ENCODE measurements at places on chromosomes 4 and X.

DNA sequence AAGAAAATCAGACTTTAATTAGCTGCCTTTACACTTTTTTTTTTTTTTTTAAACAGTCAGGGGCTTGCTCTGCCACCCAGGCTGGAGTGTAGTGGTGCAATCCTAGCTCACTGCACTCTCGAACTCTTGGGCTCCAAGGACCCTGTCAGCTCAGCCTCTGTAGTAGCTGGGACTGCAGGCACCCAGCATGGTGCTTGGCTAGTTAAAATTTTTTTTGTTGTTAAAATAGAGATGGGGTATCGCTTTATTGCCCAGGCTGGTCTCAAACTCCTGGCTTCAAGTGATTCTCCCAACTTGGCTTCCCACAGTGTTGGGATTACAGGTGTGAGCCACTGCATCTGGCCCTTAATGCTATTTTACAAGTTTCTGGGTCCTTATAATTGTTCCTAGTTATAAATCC lies 359.1 kb downstream of the SPRY1 start:
- DNase-seq = no peak

- no peak for DNase-seq
These were observed 57.0 kb upstream of the SORCS2 start for GRCh38 chr4:7135389-7135746.

GRCh38 chrX:94551831-94552230 lies 877.8 kb downstream of the FAM133A start:
- no peak for DNase-seq

- no peak for DNase-seq
These were observed 97.0 kb downstream of the SOWAHB start for GRCh38 chr4:76800902-76801301.

- no peak for DNase-seq
These were observed 118.5 kb downstream of the IRF2 start for GRCh38 chr4:184355857-184356256.

- no peak for DNase-seq
These were observed 4.2 kb downstream of the DCTD start for GRCh38 chr4:182913036-182913435.

DNA sequence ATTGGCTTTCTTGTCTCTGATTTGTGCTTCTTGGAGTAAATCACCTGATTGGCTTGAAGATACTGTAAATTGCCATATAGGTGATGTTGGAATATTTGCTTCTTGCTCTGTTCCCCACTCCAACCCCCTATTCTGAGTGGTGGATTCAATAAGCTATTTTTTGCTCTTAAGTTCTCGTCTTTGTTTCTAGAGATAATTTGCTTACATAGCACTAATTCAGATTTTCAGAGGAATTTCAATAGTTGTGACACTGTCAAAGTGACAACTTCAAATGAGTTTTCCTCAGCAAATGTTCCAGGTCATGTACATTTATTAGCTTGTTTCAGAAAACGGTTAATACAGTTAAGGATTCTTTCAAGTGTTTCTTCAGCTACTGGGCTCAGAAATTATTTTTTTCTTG lies 18.6 kb downstream of the LANCL3 start:
- DNase-seq = no peak

GRCh38 chr4:38672397-38673129 lies 8.6 kb downstream of the KLF3 start:
- DNase-seq = no peak

- DNase-seq = no peak
These were observed 377.0 kb downstream of the PDGFC start for GRCh38 chr4:156594624-156595023.

DNA sequence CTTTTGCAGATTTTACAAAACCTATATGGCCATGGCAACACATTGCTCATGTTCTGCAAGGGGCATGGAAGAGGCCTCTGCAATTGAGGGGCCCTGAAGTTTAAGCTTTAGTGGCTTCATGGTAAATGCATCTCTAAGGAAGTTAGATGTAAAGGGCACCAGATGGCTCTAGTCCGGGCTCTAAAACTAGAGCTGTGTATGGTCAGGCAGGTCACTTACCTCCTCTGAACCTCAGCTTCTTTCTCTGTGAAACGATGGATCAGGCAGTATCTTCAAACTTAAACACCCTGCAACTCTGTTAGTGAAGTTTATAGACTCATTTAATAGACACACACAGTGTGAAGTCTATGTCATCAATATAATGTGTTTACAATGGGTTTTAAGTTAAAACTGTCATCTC lies 10.0 kb downstream of the MAGEB17 start:
- DNase-seq = no peak

GRCh38 chr4:154779362-154779947 lies 1.6 kb upstream of the RBM46 start:
- DNase-seq = no peak

DNA sequence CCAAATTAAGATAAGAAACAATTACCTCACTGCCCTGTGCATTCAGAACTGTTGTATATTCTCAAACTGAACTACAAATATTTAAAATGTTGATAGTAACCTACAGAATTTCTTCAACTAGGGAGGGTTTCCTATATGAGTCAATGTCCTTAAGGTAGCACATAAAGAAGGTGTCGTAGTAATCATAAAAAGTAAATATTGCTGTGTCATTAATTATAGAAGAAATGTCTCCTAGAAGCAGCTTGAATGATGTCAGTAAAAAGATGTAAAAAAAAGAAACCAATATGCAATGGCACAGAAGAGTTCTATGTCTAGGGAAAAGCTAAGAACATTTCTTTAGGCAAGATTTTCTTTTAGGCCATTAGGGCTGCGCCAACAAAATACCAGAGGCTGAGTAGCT lies 559.6 kb upstream of the EPHA5 start:
- no peak for DNase-seq

DNA sequence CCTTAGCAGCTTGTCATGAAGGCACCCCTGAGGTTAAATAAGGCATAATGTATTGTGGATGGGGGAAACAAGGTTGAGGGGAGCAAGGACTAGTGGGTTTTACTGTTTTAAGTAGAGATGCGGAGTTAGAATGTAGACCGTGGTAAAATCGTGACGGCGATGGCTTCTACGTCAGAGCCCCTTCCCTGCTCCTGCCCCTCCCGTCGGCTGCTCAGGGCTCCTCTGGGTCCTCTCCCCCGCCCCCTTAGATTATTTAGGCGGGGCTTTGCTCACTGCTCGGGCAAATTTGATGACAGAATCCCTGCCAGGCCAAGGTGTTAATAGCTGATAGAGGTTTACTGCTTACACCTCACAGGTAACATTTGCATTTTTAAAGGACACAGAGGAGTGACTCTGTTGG lies 2.3 kb downstream of the FRMPD3 start:
- DNase-seq = no peak

DNA sequence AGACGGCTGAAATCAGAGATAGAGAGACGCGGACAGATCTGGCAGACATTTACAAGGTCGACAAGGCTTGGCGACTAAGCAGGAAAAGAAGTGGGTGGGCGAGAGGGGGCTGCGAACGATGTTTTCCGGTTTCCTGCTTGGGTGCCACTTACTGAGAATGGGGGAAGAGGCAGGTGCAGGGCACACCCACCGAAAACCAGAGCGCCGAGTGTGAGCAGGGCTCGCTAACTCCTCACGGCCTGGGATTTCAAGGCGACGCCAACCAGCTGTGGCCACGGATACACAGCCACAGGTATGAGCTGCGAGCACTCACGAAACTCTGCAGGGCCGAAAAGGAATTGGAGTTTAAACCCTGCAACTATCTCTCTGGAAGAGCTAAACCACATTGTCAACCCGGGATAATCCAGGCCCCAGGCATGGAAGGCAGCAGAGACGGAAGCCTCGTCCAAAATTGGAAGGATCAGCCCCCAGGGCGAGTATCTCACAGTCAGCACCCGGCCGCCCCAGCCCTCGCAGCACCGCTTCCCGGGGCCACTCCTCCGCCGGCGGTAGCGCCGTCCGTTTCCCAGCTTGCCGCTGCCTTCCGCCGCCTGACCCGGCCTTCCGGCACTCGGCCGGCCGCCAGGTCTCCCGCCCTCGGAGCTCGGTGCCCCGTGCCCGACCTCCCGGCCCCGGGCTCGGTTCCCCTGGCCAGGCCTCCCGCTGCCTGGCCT lies 778 bp downstream of the CASP3 start:
- peak; percentile 46 for DNase-seq

DNA sequence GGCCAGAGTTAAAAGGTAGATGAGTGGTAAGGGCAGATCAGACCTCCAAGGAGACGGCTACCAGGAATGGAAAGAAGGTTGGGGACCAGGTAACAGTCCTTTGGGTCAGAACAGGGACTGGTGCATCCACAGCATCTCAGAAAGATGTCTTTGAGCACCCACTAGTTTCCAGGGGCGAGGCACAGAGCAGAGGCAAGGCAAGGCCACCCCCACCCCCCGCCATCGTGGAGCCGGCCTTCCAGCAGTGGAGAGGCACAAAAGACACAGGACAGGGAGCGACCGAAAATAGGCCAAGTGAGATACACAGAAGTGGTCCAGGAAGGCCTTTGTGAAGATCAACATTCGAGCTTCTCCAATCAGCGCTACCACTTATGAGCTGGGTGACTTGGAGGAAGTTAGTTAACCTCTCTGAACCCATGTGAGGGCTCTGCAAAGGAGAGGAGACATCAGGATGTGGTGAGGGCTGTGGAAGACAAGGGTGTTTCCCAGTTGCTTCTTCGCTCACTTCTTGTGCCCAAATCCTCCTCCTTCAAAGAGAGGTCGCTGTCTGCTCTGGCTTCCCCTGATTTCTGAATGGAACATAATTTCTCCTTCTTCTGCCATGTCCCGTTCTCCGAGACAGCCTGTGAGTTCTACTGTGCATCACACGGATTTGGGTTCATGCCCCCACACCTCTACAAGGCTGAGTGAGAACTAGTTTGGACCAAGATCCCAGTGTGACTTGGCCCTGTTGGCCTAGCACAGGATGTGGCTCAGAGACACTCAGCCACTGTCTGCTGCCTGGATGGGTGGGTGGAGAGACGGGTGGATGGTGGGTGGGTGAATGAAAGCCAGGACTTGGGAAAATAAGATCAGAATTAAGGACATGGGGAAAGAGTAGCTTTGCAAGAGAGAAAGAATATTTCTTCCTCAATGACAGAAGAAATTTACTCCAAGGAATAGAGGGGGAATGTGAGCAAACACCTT lies 16.7 kb upstream of the MSX1 start:
- no peak for DNase-seq

DNA sequence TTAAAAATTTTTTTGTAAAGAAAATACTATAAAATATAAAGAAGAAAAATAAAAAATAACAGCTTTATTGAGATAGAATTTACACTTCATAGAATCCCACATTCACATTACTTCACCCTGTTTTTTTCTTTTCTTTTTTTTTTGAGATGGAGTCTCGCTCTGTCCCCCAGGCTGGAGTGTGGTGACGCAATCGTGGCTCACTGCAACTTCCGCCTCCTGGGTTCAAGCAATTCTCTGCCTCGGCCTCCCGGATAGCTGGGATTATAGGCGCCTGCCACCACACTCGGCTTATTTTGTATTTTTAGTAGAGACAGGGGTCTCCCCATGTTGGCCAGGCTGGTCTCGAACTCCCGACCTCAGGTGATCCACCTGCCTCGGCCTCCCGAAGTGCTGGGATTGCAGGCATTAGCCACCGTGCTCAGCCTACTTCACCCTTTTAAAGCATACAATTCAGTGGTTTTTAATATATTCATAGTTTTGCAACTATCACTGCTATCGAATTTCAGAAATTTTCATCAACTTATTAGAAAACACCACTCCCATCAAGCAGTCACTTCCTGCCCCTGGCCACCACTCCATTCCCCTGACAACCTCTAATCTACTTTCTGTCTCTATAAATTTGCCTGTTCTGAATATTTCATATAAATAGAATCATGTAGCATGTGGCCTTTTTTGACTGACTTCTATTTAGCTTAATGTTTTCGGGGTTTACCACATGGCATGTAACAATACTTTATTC lies 48.7 kb downstream of the TMEM131L start:
- no peak for DNase-seq

DNA sequence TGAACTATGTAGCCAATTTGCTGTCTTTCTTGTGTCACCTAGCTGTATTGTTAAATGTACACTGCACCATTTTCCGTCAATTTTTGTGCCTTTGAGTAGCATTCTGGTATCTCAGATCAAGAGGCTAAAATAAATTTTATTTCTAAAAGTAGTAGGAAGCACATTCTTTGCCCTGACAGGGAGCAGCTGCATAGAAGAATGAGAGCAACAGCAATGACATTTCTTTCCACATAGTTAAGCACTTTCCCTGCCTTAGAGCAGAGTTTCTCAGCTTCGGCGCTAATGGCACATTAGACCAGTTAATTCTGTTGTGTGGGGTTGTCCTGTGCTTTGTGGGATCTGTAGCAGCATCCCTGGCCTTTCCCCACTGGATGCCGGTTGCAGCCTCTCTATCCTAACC lies 173.9 kb downstream of the CHIC2 start:
- no peak for DNase-seq

DNA sequence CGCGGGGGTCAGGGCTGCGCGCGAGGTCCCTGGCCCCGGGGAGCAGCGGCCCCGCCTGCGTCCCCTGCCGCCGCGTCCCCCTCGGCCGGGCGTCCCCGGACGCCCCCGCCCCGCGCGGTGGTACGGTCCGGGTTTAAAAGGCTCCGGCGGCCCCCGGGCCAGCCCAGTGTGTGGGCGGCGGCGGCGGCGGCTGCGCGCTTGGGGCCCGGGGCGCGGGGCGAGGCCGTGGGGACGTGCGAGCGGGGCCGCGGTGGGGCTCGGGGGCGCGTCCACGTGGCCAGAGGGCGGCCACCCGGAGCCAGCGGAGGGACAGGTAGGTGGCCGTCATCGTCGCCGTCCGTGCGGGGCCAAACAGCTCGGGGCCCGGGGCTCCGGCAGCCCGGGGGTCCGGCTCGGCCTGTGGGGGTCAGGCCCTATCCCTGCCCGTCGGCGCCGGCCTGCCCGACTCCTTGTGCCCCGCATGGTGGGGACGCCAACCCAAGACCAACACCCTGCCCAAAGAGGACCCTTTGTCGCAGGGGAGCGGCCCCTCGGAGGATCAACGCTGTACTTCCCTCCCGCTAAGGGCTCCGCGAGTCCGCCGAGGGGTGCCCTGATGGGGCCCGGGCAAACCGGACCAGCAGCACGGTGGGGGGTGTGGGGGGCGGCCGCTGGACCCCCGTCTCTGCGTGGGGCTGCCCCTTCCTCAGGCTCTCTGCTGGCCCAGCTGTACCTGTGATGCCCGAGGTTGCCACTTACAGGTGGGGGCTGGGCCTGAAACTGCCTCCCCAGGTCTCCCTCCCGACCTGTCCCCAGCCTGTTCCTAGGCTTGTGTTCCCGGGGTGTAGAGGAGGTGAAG lies at the start of gene PLXNA3:
PLXNA3 (plus strand) TSS at position 166 of the 838 bp plus-strand sequence. CDS start 1,903 bp downstream, outside the sequence.
- DNase-seq = peak; percentile 52

- DNase-seq = no peak
These were observed 8.5 kb downstream of the FRMD7 start for GRCh38 chrX:132119283-132119682.

GRCh38 chrX:133576876-133577275 lies 161.6 kb upstream of the GPC4 start:
- no peak for DNase-seq

- DNase-seq = no peak
These were observed 24.2 kb downstream of the GPC4 start for GRCh38 chrX:133391111-133391510.

Measured in stimulated activated CD8-positive, alpha-beta memory T cell treated with anti-CD3 and anti-CD28 coated beads, Interleukin-7, amount 100 ng/mL, for 4 hours (primary cell).